ENCODE measurements at places on chromosomes 4 and X.

DNA sequence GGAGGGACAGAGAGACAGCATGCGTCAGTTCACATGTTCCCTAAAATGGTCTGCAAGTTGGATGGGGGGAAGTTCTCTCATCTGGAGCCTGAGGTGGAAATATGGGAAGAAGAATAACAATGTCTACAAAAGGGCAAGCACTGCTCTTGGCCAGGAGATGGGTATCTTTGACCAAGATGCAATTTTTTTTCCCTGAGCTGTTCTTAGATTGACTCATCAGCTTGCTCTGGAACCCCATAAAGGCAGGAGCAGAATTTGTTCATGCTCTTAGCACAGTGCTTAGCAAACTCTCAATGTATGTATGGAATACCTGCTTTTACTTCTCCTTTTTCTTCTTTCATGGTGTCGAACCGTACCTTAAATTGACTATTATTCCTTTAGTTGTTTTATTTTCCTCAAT lies 90.5 kb upstream of the ZNF827 start:
- DNase-seq = no peak

- DNase-seq = no peak
Observed at GRCh38 chr4:169229571-169230028, 41.2 kb downstream of the SH3RF1 start.

GRCh38 chr4:3802571-3803474 lies 36.6 kb downstream of the ADRA2C start:
- DNase-seq = no peak

DNA sequence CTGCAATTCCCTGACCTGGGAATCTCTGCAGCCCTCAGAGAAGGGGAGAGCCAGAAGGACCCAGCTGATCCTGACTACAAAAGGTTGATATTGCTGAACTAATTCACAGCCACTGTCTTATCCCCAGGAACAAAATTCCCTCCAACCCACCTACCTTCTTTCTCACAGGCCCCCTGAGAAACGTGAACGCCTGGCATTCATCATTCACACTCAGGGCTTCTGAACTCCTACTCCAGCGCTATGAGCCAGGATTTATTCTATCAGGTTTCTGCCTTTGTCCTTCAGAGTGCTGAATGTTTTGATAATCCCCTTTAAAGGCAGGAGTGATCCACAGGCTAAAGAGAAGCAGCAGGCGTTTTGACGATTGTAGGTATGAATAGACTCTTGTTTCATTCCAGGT lies 76.5 kb downstream of the KCNIP4 start:
- DNase-seq = no peak

DNA sequence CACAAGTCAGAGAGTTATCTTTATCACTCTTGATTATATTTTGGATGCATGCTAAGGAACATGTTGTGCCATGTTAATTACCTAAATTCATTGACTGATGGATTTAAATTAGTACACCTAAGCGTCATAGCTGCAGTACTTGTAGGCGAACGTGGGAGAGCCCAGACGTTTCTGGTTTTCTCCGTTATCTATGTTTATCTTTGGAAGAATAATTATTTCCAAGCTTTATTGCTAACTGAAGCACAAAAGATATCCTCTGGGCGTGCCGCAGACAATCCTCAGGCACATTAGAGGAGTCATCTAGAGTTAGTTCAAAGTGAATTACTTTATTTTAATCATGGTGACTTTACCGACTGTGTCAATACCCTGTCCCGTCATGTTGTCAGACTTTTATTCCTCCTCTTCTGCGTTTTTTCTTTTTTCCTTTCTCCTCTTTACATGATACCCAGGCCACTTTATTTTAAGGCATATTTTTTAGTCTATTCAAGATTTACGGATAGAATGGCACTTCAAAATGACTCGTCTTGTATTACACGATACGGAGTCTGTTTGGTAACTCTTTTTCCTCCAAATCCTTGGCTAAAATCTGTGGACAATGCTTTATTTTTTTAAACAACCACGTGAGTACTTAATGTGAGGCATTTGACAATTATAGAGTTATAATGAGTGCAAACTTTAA lies 632.0 kb upstream of the TENM3 start:
- DNase-seq = no peak

- DNase-seq = no peak
Observed at GRCh38 chr4:185086053-185086452, 57.0 kb upstream of the SLC25A4 start.

GRCh38 chr4:53863736-53864365 lies 200.6 kb downstream of the CHIC2 start:
- no peak for DNase-seq

- DNase-seq = no peak
Observed at GRCh38 chr4:181702864-181703495, 540.2 kb upstream of the TENM3 start.
